Aorta (tissue), 5 donors: ENCODE measurements at places on chromosomes 16 and 17. TPM values are rescaled to one million over a fixed set of nuclear protein-coding genes. Genes with fewer than 3 reads are reported as not detected.

- H3K27ac ChIP-seq, result no peak overlapping the region
- no peaks in the 10 kb centered on the region for H3K27me3 ChIP-seq
- no peak for DNase-seq
- H3K36me3 ChIP-seq, result no peaks in the 10 kb centered on the region
- H3K4me3 ChIP-seq, result no peak overlapping the region
These were observed 26.6 kb upstream of the NLRP1 start for GRCh38 chr17:5610956-5611355.

DNA sequence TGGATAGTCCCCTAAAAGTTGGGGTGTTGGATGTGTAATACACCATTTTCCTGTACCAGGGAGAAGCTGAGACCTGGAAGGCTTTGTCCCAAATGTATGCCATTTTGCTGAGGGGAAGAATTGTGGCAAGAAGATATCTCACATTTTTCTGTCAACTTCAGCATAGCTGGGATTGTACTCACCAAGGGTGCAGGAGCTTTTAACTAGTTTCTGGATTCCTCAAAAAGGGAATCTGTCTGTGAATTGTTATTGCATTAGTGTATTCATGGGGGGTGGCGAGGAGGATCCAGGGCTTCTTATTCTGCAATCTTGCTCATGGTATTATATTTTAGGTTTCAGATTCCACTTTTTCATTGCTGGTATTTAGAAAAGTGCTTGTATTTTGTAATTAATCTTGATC is 208.2 kb upstream of the MYOCD start:
- H3K27ac ChIP-seq, result no peak overlapping the region
- no peaks in the 10 kb centered on the region for H3K36me3 ChIP-seq
- no peaks in the 10 kb centered on the region for H3K27me3 ChIP-seq
- H3K4me3 ChIP-seq, result no peak overlapping the region

GRCh38 chr17:4515501-4515900 is 16.8 kb downstream of the SPNS2 start:
- no peaks in the 10 kb centered on the region for H3K4me1 ChIP-seq
- H3K4me3 ChIP-seq, result no peak overlapping the region
- DNase-seq, result no peak
- no peaks in the 10 kb centered on the region for H3K36me3 ChIP-seq
- no peak overlapping the region for H3K27ac ChIP-seq

DNA sequence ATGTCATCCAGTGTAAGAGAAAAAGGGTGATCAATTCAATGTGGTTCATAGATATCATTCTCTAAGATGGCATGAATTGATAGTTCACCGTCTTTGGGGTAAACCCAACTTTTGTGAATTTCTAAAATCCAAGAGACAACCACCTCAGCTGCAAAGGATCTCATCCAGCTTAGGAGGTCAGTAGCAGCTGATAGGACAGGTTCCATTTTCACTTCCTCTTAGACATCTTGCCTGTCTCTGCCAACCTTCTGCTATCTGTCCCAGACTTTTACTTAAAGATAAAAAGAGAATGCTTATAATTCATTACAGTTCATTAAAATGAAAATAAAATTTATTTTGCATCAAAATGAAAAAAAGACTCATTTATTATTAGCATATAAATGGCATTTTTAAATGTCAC is 468.2 kb downstream of the XYLT1 start:
- no peak overlapping the region for H3K4me3 ChIP-seq
- H3K27ac ChIP-seq, result no peak overlapping the region
- H3K27me3 ChIP-seq, result no peaks in the 10 kb centered on the region
- no peaks in the 10 kb centered on the region for H3K4me1 ChIP-seq

DNA sequence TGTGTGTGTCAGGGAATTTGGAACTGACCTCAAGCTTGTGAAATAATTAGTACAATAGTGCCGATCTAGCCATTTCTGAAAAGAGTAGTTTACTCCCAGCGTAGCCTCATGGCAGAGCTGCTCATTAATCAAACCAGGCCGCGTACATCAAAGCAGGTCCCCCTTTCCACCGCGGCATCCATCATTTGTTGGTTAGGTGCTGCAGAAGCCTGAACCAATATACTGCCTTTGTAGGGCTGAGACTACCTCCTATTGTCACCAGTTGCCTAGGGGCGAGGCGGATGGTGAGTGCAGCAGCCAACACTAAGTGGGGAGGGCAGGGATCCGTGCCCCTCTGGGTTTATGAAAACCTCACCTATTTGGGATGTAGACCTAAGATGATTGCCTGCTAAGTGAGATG is 264.1 kb downstream of the TMEM114 start:
- DNase-seq, result no peak
- no peaks in the 10 kb centered on the region for H3K36me3 ChIP-seq
- no peak overlapping the region for H3K27ac ChIP-seq
- H3K27me3 ChIP-seq, result no peaks in the 10 kb centered on the region

- peak overlapping the region; percentile 50 for H3K4me3 ChIP-seq
- no peaks in the 10 kb centered on the region for H3K27me3 ChIP-seq
- DNase-seq, result peak; percentile 68
- H3K36me3 ChIP-seq, result no peaks in the 10 kb centered on the region
These were observed 13.7 kb downstream of the SYCE1L start for GRCh38 chr16:77212741-77213541.

The LYRM1 gene
- total RNA-seq, result 24.3 TPM

- DNase-seq, result no peak
- H3K4me3 ChIP-seq, result no peak overlapping the region
- no peaks in the 10 kb centered on the region for H3K27me3 ChIP-seq
- H3K27ac ChIP-seq, result no peak overlapping the region
- no peaks in the 10 kb centered on the region for H3K36me3 ChIP-seq
- H3K4me1 ChIP-seq, result peaks cover 3% of the 10 kb centered on the region
These were observed 571 bp upstream of the CCP110 start for GRCh38 chr16:19523184-19523558.

The AHSP gene
- total RNA-seq, result 4.7 TPM

The SLFN5 gene
- total RNA-seq, result 40.4 TPM

The SUMO2 gene
- 262 TPM for total RNA-seq

DNA sequence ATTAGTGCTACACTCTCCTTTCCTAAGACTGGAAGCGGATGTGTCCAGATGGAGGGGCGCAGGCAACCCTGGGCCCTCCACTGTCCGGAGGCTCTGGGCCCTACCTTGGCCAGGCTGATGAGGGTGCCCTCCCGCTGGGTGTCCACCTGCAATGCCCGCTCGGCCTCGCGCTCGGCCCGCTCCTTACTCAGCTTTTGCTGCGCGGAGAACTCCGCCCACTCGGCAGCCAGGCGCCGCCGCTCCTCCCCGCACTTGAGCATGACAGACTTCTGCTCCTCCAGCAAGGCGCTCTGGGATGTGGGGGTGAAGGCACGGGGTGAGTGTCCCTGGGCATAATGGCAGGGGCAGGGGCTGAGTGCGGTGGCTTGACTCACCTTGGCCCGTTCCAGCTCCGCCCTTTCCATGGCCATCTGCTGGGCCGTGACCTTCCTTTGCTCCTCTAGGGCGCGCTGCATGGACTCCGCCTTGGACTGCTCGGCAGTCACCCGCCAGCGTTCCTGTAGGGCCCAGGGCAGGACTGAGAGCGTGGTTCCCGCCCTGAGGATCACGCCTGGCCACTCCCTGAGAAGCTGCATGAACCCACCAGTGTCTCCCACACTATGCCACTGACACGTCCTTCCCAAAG is 10.1 kb upstream of the MRPL38 start:
- no peaks in the 10 kb centered on the region for H3K4me1 ChIP-seq
- DNase-seq, result no peak
- no peaks in the 10 kb centered on the region for H3K27me3 ChIP-seq
- H3K36me3 ChIP-seq, result no peaks in the 10 kb centered on the region
